Tibial nerve (tissue), 4 donors: ENCODE measurements at places on chromosomes 11 and 22. TPM values are rescaled to one million over a fixed set of nuclear protein-coding genes. Genes with fewer than 3 reads are reported as not detected.

ASCL3 gene
- not detected for total RNA-seq

DNA sequence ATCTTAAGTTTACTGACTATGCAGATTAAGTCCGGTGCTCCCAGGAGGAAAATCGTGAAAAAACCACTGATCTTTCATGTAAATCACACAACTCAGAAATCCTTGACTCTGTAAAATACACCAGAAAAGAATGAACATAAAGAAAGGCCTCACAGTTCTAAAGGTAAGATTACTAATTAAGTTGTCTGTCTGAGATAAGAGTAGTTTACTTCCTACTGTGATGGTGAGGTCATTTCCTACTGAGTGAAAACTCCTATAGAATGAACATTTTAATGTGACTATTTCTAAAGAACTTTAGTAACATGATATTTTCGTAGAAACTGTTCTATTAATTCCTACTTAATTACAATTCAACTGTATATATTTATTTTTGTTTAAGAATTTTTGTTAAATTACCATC, 774.4 kb upstream of the CHORDC1 start:
- H3K27ac ChIP-seq, result no peak overlapping the region
- no peak overlapping the region for H3K4me3 ChIP-seq
- no peaks in the 10 kb centered on the region for H3K4me1 ChIP-seq
- DNase-seq, result no peak
- no peaks in the 10 kb centered on the region for H3K27me3 ChIP-seq
- no peaks in the 10 kb centered on the region for H3K36me3 ChIP-seq

DNA sequence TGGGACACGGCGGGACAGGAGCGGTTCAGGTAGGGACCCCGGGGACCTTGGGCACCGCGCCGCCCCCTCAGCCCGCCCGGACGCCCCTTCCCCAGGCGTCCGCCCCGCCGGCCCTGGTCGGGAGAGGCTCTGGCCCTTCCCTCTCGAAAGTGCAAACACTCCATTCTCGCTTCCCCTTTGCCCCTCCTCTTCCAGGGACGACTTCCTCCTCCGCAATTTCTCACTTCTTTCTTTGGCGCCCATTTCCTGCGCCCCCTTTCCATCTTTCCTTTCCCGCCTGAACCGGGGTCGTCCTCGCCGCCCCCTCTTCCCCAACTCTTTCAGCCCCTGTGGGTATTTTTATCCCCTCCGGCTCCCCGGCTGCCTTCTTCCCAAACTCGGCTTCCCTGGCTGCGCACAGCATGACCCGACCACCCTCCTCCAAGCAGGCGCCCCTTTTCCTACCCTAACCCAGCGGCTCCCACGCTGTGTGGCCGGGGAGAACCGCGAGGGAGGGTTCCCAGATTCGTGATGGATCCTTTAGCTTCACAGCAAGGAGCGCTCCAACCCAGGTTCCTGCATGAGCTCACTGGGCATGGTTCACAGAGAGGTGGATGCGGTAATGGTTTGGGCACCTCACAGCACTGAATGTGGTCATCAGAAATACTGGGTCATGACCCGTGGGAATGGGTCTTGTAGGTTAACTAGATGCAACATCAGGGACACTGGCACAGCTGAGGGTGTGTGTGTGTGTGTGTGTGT, 689 bp downstream of the RAB39A start:
- peaks cover 22% of the 10 kb centered on the region for H3K4me1 ChIP-seq
- H3K27me3 ChIP-seq, result peaks cover 24% of the 10 kb centered on the region
- H3K27ac ChIP-seq, result no peak overlapping the region
- DNase-seq, result peak; percentile 14
- H3K36me3 ChIP-seq, result no peaks in the 10 kb centered on the region

DNA sequence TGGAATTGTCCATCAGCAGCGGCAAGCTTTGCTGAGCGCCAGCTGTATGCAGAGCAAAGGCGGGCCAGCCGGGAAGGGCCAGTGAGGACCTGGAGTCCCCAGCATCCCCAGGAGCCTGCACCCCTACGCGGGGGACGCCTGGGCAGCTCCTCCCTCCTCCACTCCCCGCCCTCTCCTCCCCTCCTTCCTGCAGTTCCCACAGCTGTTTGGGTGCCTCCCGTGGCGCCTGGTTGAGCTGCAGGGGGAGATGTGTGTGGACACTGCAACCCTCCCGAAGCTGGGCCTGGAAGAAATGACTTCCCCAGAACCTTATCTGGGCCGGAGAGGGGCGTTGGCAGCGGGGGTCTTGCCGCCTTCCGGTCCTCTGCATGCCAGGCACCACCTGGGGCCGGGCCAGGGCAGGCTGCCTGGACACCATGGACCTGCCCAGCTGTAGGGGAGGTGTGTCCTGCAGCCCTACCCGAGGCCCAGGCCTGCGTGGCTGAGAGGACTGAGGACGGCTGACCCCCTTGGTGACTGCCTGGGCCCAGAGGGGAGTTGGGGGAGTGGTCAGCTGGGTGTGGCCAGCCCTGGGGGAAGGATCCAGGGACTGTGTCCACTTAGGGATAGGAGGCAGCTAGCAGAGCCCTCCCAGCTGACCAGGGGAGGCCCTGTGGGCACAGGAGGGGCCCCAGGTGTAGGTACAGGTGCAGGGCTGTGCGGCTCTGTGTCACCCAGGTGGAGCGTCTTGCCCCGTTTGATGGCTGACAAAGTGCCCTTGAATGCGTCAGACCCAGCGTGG, 16.8 kb upstream of the MUC6 start:
- peaks cover 64% of the 10 kb centered on the region for H3K27me3 ChIP-seq
- H3K4me1 ChIP-seq, result no peaks in the 10 kb centered on the region
- no peak overlapping the region for H3K27ac ChIP-seq
- H3K4me3 ChIP-seq, result no peak overlapping the region
- DNase-seq, result no peak

MPPED2 gene
- 11.5 TPM for total RNA-seq

DNA sequence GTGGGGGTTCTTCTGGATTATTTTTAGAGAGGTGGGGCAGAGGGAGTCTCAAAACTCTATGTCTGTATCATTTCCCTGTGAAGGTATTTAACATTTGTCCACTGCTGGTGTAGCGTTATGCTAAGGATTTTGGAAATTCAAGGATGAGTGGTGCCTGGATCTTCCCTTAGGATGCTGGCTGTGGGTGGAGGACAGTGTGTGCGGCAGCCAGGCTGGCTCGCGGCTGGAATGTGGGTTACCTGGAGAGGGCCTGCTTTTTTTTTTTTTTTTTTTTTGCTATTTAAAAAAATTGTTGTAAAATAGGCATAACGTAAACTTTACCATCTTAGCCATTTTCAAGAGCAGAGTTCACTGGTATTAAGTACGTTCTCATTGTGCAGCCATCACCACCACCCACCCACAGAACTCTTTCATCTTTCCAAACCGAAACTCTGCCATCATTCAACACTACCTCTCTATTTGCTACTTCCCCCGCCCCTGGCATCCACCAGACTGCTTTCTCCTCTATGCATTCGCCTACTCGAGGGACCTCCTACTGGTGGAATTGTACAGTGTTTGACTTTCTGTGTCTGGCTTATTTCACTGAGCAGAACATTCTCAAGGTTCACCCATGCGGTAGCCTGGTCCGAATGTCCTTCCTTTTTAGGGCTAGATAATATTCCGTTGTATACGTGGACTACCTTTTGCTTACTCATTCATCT, 67.1 kb downstream of the PARVB start:
- DNase-seq, result no peak
- no peak overlapping the region for H3K4me3 ChIP-seq
- peaks cover 8% of the 10 kb centered on the region for H3K36me3 ChIP-seq
- H3K27me3 ChIP-seq, result no peaks in the 10 kb centered on the region
- H3K4me1 ChIP-seq, result peaks cover 27% of the 10 kb centered on the region
- H3K27ac ChIP-seq, result no peak overlapping the region
